ENCODE measurements at places on chromosomes 3 and 15.

- no peak for DNase-seq
These were observed 94.1 kb downstream of the SEC22A start for GRCh38 chr3:123295901-123296250.

- peak; percentile 88 for DNase-seq
These were observed 11.4 kb upstream of the SLC6A6 start for GRCh38 chr3:14391033-14391432.

DNA sequence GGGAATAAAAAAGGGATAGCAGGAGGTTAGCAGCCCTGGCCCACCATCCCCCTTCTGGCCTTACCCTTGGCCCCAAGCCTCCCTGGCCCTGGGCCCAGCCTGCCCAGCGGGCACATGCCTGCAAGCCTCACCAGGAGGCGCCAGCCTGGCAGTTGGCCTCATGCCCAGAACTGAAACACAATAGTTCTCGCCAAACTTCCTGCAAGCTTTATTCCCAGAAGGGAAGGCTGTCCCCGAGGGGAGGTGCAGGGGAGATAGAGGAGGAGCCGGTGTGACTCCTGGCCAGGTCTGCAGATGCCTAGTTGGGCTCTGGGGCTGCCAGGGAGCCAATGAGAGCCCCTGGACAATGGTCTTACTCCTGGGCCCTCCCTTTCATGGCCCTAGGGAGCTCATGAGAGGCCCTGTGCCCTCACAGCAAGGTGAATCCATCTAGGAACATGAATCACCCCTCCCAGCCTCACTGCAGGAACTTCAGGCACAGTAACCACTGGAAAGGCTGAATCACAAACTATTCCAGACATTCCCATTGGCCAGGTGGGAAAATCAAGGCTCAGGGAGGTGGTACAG lies 4.0 kb downstream of the CCDC33 start:
- peak; percentile 86 for DNase-seq

DNA sequence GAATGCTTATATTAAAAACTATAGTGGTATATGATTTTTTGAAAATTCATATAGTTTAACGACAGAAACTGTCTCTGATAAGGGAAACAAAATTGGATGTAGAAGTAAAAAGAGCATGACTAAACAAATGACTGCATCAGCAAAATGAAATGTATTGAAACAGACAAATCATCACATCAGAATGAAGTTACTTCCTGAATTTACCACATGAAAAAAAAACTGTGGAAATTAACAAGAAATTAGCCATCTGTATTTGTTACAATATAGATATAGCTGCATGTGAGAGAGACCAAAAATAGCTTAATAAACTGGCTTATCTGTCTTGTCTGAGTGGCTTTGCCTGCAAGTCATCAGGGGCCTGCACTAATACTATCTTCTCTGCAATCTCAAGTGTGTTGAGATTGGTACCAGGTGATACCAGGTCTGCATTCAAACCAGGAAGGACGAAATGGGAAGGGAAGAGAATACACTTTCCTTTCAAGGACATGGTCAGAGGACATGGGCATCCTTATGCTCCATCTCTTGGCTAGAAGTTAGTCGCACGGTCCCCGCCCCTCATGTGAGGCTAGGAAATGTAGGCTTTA lies 388.7 kb downstream of the GRM7 start:
- DNase-seq, result peak; percentile 1

- DNase-seq, result peak; percentile 75
These were observed 64.2 kb downstream of the TNIK start for GRCh38 chr3:171396048-171396447.

- DNase-seq, result no peak
These were observed 4.6 kb downstream of the SETD5 start for GRCh38 chr3:9401986-9402385.

- DNase-seq, result no peak
These were observed 18.8 kb downstream of the THAP10 start for GRCh38 chr15:70873232-70874054.

DNA sequence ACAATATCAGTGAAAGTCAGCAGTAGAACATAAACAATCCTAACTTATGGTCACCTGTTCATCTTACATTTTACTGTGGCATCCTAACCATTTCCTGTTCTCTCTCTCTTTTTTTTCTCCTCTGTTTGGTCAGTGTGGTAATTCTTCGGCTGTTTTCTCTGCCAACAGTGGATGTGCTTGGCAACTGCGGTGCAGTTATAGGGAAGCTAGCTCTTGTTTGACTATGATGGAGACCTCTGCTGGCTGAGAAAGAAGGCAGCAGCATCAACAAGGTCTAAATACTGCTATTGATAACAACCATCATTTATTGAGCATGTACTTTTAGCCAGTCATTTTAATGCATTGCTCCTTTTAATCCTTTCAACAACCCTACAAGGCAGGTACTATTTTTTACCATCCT lies 723 bp upstream of the DRD3 start:
- DNase-seq, result peak; percentile 53

DNA sequence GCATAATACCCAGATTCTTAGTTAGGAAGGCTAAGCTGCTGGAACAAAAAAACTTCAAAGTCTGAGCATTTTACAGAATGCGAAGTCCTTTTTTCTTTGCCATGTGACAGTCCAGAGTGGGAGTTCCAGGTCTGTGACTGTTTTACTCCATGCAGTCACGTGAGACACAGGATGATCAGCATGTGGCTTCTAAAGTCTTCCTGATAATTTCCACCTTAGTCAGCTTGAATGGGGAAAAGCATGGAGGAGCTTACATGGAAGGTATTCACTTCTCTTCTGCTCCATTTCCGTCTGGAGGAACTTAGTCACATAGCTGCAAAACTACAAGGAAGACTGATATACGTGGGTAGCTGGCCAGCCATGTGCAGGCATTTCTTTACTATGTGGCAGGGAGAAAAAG lies 1.7 kb downstream of the SNTN start:
- DNase-seq, result no peak

- peak; percentile 86 for DNase-seq
These were observed 91.2 kb downstream of the SENP2 start for GRCh38 chr3:185677146-185677829.

DNA sequence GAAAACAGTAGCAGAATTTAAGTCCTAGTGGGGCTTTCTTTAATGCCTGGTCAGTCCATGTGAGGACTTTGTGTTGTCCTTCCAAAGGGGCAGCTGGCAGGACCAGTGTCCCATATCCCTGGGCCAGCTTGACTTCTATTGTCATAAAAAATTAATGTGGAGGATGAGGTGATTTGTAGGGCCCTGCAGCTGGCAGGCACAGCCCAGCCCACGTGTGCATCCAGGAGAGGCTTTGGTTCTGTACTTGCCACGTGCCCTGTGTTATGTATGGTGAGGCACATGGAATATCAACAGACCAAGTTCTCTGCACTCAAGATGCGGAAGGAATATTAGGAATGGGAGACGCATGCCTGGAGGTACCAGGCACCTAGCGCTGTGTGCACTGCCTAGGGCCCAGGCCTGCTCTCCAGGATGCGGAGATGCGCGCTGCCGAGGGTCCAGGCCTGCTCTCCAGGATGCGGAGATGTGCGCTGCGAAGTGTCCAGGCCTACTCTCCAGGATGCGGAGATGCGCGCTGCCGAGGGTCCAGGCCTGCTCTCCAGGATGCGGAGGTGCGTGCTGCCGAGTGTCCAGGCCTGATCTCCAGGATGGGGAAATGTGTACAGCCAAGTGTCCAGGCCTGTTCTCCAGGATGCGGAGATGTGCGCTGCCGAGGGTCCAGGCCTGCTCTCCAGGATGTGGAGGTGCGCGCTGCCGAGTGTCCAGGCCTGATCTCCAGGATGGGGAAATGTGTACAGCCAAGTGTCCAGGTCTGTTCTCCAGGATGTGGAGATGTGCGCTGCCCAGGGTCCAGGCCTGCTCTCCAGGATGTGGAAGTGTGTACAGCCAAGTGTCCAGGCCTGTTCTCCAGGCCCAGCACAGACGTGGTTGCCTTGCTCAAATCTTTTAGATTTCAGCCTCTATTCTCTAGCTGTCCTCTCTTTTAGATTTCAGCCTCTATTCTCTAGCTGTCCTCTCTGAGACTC lies 183.3 kb upstream of the ROPN1 start:
- no peak for DNase-seq

DNA sequence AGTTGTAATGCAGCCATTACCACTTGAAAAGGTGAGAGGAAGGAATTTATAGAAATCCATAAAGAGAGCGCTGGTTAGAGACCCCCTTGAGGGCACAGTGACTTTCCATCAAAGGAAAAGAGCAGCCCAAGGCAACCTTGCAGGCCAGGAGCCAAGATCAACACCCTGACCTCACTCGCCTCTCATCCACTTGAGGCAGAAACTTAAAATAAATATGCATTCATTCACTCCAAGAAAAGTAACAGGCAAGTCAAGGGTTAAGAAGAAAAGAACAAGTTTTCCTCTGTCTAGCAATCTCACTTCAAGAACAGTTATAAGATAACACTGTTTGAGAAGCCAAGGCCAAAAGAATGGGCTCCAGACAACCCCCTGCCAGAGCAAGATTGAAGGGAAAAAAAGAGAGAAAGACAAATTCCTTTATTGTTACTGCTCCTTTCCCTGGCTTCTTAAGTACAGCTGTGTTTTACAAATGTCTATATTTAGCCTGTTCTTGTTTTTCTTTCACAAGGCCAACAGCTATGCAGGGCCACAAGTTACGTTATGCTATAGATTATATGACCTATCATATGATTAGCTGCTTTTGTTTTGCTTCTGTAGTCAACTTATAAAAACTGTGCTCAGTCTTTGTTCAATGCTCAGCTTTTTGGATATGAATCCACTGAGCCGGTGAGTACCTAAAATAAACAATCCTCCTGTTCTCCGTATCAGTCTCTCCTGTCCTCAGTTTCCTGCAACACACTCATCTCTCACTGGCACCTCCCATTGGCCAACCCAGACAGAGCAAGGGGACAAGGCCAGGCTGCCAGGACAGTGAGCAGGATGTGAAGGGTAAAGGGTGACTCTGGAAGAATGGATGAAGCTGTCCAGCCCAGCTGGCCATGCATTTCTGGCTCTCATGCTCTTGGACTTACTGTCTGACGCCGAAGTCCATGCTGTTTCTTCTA lies 15.8 kb upstream of the SSUH2 start:
- peak; percentile 69 for DNase-seq

GRCh38 chr15:73922186-73923151 lies 3.8 kb upstream of the LOXL1 start:
- DNase-seq, result peak; percentile 89

- no peak for DNase-seq
These were observed 542 bp upstream of the UBAP1L start for GRCh38 chr15:65115542-65115941.

- peak; percentile 2 for DNase-seq
These were observed 613.3 kb downstream of the TUSC7 start for GRCh38 chr3:117322866-117323265.

GRCh38 chr15:78727561-78727960 lies 83.7 kb downstream of the ADAMTS7 start:
- DNase-seq, result no peak

GRCh38 chr3:106125321-106125720 lies 256.5 kb upstream of the CBLB start:
- no peak for DNase-seq

DNA sequence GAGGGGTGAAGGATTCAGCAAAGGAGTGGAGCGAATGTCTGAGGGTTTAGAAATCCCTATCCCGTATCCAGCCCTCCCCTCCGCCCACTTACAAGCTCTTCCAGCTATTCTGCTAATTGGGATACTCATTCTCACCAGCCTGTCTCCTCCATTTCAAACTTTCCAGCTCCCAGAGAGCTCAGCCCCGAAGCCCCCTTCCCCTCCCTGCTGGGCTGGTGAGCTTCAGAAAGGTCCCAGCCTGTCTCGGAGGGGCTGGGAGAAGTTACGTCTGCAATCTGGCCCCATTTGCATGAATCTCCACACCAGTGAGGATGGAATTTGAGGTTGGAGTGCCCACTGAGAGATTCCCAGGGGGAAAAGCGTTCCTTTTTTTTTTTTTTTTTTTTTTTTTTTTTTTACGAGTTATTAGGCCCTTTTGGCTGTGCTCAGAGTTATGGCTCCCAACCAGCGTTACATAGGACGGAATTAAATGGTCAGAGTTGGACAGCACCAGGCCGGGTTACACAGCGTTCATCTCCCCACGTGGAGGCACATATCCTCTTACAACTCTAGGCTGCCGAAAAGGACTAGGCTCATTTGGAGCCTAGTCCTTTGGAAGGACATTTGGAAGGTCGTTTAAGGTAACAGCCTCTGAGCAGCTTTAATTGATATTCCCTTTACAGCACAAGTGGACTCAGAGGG lies 34.6 kb downstream of the FGD5 start:
- no peak for DNase-seq

DNA sequence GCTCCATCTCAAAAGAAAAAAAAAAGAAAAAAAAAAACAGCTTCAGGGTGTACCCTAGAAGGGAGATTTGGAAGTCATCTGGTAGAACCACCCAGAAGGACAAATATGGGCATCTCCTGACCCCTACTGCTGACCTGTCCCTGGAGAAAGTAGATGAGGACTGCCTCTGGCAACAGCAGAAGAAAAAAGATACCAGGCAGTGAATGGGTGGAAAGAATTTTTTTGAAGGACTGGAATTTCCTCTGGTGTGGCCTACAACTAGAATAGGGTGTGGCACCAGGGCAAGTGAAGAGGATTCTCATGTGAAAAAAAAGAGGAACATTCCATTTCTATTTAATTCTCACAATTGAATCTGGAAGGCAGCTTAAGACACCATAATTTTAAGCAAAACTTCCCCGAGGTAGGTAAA lies 3.1 kb downstream of the ANXA2 start:
- DNase-seq, result peak; percentile 63

GRCh38 chr3:163218336-163218735 lies 1721.7 kb downstream of the OTOL1 start:
- DNase-seq, result no peak

DNA sequence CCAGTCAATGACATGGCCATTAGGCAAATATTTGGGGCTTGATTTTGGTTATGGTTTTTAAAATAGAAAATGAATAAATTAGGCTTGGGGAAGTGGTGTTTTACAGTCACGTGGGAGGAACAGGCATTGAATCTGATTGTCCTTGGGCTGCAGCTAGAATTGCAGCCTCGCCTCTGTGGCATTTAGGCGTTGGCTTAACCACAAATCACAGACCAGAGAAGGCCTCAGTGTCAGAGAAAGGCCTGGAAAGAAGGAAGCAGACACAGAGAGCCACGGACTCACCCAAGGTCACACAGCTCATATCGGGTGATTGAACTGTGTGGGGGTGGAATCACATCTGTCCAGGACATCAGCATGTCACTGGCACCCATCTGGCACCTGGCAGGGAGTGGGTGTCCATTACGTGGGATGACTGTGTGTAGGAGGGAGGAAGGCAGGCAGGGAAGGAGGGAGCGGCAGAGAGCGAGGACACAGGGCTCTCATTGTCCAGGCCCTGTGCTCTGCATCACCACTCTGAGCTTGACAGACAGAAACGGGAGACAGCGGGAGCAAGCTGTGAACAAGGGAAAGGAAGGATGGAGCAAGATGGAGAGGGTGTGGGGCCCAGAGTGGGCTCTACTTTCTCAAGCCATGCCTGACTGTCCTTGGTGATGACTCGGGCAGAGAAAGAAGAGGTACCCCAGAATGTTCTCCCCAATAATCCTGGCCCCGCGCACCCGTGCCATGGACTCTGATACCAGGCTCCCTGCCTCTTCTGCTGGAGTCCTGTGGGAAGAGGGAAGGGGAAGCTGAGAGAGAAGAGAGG lies 186.4 kb downstream of the FAM43A start:
- peak; percentile 63 for DNase-seq
